ENCODE measurements at places on chromosomes 1 and 21.
A peak's percentile ranks its signal among the peaks of the same experiment; 100 is the strongest.

GRCh38 chr1:16184557-16185303 lies 27.7 kb downstream of the ARHGEF19 start:
- DNase-seq: no peak

DNA sequence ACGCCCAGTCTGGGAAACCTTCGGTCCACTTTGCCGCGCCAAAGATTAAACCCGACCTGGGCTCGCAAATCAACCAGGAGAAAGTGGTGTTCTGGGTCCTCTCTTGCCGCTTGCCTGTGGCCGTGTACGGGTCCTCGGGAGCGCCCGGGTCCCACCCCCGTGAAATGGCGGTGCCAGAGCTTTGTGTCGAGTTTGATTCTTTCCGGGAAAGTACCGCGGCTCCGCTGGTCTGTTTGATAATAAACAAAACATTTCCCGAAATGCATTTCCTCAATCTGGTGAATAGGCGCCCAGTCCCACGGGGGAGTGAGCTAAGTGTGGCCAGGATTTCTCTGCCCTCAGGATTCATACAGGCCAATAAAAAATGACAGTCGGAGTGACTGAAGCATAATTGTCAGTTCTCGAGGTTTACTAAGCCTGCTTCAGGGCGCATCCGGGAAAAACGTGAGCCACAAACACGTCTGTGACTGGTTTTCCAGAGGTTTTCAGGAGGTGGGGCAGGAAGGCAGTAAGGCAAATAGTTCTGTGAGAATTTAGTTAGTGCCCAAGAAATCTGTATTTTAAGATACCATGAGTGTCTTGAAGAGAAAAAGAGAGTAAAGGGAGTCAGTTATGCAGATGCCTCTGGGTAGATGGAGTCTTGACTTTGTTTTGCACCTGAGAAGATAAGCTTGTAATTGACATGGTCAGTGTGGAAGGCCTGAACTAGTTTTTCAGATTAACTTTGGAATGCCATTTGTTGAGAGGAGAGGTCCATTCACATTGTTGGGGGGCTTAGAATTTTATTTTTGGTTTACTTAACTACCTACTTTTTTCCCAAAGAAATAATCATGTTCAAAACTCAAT lies 675 bp downstream of the IFNAR1 start:
- no peak for DNase-seq

DNA sequence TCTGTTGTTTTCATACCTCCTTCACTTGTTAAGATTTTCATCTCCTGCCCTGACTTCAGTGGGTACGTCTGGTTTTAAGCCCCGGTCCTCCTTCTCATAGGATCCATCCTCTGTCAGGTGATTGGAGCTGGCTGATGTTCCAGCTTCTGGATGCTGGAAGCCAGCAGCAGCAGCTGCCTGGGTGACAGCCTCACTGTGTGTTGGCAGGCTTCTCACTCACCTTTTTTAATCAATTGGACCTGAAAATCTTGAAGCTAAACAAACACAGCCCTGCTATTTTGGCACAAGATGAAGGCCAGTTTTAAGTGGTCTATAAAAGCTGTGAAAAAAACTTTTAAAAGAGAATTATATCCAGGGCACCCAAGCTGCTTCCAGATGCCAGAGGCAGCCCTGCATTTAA lies 181.0 kb downstream of the DISC1 start:
- no peak for DNase-seq

DNA sequence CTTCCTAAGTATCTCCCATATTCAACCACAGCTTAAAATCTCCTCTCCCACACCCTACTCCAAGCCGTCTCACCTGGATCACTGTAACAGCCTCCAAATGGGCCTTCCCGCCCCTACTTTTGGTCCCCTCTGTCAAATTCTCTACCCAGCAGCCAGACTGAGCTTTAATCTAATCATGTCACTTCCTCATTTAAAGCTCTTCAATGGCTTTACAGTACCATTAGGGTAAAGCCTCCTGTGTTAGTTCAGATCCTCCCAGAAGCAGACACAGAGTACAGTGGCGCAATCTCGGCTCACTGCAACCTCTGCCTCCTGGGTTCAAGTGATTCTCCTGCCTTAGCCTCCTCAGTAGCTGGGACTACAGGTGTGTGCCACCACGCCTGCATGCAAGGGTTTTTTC lies 46.8 kb upstream of the PSEN2 start:
- no peak for DNase-seq

DNA sequence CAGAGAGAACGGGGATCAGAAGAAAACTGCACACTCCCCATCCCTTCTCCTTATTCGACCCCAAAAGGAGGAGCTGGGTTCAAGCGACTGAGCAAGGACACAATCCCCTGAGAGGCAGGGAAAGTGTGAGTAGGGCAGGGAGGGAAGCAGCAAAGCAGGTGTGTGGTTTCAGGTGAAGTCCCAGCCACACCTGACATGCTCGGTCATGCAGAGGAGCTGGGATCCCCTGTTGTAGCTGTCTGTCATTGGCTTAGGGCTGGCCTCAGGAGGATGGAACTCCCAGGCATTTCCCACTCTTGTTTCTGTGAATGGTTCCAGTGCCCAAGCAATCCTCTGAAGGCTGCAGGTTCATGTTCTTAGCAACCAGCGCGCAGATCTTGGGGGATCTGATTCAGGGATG lies 150.7 kb downstream of the DSCAM start:
- DNase-seq: no peak

GRCh38 chr1:151708891-151709290 lies 7.7 kb downstream of the CELF3 start:
- DNase-seq: no peak

DNA sequence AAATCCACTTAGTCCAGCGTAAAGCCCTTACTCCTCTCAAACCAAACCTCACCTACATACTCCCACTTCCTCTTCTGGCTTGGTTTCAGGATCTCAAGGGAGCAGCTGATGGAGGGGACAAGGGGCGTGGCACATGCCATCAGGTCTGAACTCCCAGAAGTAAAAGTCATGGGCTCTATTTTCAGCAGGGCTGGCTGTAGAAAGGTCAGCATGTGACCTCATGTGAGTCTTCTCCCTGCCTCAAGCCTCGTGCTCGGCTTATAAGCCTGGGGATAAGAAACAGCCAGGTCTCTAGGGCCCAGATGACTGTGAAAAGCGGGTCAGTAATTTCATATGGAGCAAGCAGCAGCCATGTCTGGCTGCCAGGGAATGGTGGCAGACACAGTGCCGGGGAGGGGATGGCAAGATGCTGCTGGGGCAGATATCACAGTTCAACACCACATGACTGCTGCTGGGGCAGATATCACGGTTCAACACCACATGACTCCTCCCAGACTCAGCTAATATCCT lies 227.9 kb downstream of the KCNH1 start:
- DNase-seq: no peak

- DNase-seq: no peak
Measured at GRCh38 chr1:72516826-72517225, 234.5 kb upstream of the NEGR1 start.

GRCh38 chr1:219566951-219567947 lies 45.7 kb downstream of the ZC3H11B start:
- DNase-seq: no peak

GRCh38 chr21:33018707-33019465 lies 6.8 kb upstream of the OLIG2 start:
- no peak for DNase-seq

- no peak for DNase-seq
Measured at GRCh38 chr21:15631342-15631741, 98.4 kb upstream of the USP25 start.

GRCh38 chr1:175277783-175278733 lies 85.5 kb upstream of the KIAA0040 start:
- DNase-seq: no peak

- DNase-seq: no peak
Measured at GRCh38 chr1:41863718-41864117, 55.0 kb downstream of the HIVEP3 start.

DNA sequence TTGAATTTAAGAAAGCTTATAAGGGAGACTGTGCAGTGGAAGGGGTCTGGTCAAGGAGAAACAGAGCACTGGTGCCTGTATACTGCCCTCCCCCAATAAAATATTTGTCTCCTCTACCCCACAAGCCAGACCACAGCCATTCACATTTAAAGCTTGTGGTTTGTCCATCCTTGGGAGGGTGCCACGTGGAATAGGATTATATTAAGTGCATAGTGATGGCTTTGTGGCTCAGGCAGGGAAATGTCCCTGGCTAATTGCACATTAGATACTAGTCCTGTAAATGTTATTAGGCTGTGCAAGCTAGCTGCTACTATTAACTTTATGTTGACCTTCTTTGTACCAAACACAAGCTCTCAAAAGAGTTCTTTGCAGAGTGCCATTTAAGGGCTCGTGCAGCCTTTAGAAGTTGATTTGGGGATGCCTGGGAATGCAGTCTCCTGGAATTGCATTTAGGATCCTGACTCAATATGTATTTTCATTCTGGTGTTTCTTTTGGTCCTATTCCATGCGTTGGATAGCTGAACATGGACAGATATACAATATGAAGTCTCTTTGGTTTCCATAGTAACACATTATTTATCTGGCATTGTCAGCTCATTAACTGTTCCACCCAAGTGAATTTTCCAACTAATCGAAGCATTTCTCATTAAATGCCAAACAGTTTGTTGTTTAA lies 210.6 kb downstream of the ROR1 start:
- no peak for DNase-seq

DNA sequence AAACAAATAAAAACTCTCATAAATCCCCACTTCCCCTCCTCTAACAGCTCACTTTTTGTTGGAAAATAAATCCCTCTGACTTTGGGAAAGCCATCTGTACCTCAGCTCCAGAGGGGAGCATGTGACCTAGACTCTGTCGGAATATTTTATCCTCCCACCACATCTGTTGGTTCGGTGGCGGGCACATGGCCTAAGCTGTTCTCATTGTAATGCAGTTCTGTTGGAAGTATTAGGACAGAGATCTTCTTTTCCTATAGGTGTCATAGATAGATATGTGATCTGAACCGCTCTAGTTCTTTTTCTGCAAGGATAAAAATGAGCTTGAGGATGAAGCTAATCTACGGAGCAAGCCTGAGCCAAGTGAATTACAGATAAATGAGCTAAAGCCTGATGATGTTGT lies 50.5 kb upstream of the EPS8L3 start:
- peak; percentile 38 for DNase-seq

GRCh38 chr1:58699011-58699762 lies 675 bp downstream of the MYSM1 start:
- no peak for DNase-seq

GRCh38 chr1:96688767-96689166 lies 32.8 kb upstream of the PTBP2 start:
- DNase-seq: no peak

DNA sequence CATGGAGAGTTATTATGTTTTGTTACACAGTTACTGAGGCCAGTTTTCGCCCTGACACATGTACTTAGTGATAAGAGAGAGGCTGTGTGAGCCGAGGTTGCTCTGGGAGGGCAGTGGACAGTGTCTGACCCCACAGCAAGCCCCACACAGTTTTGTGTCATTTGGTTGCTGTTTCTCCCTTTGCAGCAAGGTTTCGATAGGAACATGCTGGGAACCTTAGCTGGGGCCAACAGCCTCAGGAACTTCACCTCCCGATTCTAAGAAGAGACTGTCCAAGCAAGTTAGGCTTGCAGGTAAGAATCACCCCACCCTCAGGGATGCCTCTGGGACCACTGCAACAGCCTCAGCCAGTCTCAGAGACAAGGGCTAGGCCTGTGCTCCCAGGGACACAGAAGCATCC lies 45.3 kb downstream of the PKP1 start:
- no peak for DNase-seq

DNA sequence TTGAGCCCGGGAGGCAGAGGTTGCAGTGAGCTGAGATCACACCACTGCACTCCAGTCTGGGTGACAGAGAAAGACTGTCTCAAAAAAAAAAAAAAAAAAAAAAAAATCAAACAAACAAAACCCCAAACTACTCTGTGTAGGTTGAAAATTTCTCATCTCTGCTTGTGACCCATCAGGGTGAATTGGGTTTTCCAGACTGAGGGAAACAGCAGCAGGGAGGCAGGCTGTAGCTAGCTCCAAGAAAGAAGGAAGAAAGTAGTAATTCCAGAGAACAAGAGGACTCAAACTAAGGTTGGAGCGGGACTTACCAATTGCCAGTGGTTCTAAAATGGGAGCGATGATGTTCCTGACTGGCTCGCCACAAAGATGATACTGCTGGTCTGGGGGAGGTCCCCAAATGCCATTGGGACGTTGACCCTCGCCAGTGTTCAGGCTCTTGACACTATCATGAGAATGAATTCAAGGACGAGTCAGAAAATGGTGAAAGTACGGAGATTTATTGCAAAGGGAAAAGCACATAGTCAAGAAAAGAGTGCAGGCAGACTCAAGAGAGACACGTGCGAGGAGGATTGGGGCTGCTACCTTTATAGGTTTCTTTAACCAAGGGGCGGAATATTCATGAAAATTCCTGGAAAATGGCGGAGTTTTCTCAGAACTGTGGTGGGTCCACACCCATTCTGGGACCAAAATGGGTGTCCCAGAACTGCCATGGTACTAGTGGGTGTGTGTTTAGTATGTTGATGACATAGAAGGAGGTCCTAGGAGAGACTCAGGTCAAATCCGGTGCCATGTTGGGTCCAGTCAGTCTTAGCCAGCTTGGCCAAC lies 13.4 kb downstream of the AADACL4 start:
- DNase-seq: no peak

DNA sequence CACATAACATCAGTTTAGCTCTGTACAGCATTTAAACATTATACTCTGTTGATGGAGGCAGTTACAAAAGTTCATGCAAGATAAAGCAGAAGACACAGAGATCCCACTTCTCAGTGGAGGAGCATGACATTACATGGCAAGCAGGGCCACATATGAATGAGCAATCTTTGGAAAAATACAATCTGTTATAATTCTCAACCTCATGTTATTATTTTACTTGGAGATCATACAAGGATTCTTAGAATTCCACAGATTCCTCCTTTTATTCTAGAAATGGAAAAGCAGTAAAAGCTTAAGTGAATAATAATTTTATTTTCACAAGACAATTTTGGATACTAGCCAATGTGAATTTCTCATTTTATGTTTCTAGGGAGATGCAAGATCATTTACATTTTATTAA lies 66.6 kb downstream of the IFI44 start:
- no peak for DNase-seq

- no peak for DNase-seq
Measured at GRCh38 chr1:12502336-12503109, 115.5 kb downstream of the DHRS3 start.

DNA sequence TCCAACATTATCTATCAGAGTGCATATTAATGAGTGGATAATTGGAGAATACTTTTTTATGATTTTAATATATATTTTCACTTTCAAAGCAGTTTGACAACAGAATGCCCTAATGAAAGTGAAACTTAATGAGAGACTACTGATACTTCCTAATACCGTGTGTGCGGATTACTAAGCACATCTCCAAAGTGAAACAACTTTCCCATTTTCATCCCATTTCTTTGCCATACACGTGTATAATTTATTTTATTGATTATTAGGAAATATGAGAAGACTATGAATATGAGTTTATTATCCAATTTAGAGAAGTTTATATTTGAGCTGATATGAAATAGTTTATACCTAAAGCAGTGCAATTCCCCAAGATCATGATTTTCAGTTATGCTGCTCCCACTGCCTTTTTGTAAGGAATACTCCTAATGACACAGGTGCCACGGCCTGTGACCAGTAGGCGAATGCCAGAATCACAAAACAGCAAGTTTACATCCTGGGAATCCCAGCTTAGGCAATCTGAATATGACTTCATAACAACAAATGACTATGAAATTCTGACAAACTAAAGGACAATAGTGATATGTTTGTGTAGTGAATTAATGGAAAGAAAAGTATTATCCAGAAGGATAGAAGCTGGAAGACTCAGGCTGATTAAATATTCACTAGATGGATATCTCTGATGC lies 202.9 kb downstream of the NCAM2 start:
- DNase-seq: no peak

Data from ecto neural progenitor cell (in vitro differentiated cells).